Cortex of kidney (tissue), 1 donor: ENCODE measurements at places on chromosomes 16 and 17.

DNA sequence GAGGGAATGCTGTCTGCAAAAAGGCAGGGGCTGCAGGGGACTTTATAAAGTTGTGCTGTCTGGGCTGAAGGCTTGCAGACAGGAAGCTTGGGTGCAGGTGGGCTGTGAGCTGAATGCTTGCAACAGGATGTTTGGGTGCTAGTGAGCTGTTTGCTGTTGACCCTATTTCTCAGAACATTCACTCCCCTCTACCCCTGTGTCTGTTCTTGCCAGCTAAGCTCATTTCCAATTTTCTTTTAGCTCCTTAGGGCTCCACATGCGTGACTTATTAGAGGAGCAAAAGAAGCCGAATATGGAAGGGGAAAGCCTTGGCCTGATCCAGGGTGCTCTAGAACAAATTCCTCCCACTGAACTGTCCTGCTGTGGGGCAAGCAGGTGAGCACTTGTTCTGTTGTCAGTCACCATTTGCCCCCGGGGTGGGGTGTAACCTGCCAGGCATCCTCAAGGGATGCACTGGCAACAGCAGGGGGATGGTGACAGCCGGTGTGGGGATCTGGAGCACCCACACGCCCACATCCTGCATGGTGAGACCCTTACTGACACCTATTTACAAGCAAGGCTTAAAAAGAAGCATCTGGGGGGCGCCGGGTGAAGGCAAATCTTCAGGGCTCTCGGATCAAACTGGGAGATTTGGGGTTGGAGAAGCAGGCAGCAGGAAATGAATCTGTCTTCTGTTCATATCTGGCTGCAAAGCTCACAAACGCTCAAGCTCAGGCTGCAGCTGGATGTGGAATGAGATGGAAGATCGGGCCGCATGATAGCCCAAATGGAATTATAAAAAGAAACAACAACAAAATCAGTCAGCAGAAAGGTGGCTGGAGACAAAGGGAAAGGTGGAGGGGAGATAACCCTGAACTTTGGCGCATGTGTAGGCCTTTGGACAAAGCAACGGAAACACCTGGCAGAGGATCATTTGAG lies 21.1 kb upstream of the NUP93 start:
- no peak for DNase-seq

GRCh38 chr16:88754109-88754911 lies 30.7 kb downstream of the PIEZO1 start:
- DNase-seq, result no peak

DNA sequence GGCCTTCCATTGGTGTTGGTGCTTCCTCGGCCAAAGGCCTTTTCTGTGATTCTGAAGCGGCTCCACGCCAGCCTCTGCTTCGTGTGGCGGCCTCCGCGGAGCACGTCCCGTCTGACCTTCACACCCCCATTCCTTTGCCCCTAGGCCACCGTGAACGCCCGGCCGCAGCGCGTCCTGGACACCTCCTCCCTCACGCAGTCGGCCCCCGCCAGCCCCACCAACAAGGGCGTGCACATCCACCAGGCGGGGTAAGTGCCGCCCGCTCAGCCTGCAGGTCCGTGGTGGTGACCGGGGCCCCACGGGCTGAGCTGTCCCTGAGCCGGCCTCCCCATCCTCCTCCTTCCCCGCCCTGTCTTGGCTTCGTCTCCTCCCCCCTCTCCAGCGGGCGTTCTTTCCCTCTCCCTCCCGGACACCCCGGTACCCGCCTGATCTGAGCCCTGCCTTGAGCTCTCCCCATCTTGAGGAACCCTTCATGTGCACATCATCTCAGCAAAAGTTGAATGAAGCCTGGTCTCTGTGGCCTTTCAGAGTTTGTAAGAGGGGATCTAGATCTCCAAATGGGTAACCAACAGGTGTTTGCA lies 69.0 kb upstream of the CHMP6 start:
- no peak for DNase-seq

GRCh38 chr16:67750466-67750865 lies 31.4 kb upstream of the GFOD2 start:
- no peak for DNase-seq

- DNase-seq, result no peak
These were observed 27.7 kb upstream of the IL21R start for GRCh38 chr16:27374221-27374803.

DNA sequence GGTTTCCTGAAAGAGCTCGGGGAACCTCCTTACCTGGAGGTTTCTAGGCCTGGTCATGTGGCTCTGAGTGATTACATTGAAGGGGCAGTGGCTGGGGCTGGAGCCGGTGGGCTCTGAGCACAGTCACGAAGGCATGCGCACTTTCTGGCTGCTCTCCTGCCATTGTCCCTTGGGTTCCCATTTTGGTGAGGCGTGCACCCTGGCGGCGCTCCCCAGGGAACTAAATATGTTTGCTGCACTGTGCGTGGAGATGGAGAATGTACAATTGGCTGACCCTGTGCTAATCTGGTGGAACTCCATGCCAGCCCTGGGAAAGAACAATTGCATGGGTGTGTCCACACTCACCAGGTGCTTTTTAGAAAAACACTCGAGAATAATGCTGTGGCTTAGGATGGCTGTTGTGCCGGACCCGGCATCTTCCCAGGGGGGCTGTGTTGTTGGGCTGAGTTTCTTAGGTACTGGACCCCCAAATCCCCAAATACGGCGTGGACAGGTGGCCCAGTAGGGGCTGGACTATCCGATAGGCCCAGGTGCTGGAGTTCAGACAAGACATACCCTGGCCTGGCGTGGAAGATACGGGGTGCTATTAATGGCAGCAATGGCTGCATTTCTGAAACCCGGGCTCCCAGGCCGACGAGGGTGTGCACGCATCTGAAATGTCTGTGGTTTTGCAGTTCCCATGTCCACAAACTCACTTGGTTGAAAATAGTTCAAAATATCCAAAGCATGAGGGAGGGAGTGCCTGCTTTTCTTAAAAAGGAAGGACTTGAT lies 230.5 kb downstream of the SEC14L1 start:
- DNase-seq, result no peak

GRCh38 chr17:81253358-81254131 lies 14.4 kb downstream of the NDUFAF8 start:
- no peak for DNase-seq

DNA sequence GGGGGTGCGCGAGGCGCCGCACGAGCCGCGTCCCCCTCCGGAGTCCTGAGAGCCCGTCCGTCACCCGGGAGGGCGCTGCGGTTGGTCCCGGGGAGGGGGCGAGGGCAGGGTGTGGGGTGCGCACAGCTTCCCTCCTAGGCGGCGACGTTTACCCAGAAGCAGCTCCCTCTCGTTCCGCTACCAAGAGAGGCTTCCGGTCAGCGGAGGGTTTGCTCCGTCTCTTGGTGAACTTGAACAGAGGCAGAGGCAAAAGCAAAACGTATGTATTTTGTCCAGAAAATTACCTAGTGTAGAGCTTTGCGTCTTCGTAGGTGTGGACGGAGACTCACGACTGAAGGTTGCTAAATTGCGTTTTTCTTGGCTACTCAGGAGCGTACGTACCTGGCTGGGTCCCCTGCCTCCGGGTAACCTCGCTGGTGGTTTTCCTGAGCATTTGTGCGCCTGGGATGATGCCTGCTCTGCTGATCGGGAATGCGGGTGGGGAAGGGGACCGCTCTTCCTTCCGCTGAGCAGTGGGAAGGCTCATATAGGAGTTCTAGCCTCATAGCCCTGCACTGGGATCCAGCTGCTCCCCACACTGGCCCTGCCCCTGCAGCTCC lies 833 bp downstream of the WSCD1 start:
- DNase-seq, result no peak

DNA sequence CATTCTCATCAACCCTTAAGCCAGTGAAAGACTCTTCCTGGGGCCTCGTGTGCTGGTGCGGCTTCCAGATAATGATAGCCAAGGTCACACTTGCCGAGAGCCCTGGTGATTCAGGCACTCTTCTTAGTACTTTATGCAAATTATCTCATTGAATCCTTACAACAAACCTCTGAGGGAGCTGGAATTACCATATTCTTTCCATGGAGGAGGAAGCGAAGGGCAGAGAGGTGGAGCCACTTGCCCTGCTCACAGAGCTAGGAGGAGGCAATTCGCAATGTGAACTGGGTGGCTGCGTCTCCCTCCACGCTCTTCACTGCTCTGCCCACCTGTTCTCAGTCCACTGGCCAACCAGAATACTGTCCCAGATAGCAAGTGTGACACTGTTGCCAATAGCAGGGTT lies 409.7 kb downstream of the SNX29 start:
- no peak for DNase-seq

GRCh38 chr17:65039336-65039988 lies 17.1 kb downstream of the GNA13 start:
- DNase-seq, result no peak

DNA sequence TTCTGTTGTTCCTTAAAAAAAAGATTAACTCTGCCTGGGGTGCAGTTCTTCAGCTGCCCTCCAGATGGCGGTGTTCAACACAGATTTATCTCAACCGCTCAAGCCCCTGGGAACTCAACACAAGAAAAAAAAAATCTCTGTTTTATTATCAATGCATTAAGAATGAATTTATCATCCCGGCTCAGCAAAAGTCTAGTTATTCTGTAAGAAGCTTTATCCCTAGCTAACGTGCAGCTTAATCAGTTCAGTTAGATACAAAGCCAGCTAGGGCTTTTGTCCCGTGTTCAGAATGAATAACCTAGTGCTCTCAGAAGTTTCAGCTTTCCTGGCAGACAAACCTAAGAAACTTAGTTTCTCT lies 475.9 kb upstream of the CCL2 start:
- DNase-seq, result no peak

GRCh38 chr16:90015586-90016338 lies 3.5 kb downstream of the DBNDD1 start:
- DNase-seq, result no peak

DNA sequence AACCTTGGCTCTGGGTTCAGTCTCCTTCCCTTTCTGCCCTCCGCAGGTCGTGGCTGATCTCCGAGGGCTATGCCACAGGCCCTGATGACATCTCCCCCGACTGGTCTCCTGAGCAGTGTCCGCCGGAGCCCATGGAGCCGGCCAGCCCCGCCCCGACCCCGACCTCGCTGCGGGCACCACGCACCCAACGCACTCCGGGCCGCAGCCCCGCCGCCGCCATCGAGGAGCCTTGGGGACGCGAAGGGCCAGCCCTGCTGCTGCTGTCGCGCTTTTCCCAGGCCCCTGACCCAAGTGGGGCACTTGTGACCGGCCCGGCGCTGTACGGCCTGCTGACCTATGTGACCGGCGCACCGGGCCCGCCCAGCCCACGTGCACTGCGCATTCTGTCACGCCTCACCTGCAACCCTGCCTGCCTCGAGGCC lies 5.1 kb downstream of the ARMC5 start:
- DNase-seq, result no peak

DNA sequence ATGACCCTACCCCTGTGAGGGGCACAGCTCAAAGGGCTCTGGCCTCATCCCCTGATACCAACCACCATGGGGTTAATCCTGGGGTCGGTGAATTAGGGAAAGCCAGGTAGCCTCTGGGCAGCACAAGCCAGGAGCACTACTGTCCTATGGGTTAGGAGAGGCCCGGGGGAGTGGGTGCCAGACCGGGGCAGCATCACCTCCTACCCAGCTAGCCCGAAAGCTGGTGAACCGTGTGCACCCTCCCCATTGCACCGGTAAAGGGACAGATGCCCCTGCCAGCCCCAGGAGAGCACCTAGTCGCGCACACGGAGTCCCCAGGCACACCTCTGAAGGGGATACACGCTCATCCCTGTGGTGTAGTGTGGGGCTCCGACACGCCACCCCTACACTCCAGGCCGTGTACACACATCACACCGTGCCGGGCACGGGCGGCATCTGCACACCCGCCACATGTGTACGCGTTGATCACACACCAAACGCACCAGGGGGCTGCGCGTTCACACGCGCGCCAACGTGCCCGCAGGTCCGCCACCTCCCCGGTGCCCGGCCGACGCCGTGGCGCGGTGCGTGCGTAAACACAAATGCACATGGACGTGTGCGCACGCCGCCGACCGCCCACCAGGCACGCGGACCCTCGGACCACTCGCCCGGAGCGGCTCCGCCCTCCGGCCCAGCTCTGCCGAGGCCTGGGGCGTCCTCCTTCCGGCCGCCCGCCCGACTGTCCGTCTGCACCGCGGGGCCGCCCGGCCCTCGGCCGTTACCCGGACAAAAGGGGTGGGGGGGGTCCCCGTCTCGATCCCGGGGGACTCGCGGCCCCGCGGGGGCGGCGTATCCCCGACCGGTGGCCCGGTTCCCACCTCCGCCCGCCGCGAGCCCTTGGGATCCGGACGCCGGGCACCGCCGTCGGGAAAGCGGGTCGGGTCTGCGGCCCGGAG lies 785 bp downstream of the UBALD1 start:
- DNase-seq, result no peak

GRCh38 chr16:78599271-78599670 lies 499.8 kb downstream of the WWOX start:
- DNase-seq, result no peak

DNA sequence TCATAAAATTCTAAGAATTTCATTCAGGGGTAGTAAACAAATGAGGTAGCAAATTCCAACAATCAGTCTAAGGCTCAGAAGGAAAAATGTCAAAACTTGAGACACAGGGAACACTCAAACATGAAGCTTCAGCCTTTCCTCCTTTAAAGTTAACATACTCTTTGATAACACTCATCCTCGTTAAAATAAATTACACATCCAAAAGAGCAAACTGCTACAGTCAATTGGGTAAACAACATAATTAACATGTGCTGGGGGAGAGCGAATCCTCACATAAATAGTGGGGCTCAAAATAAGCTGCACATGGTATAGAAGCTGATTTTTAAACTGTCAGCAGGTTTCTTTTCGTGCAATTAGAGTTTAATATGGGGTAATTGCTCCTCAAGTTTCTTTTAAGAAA lies 12.9 kb downstream of the GRB2 start:
- DNase-seq, result no peak

DNA sequence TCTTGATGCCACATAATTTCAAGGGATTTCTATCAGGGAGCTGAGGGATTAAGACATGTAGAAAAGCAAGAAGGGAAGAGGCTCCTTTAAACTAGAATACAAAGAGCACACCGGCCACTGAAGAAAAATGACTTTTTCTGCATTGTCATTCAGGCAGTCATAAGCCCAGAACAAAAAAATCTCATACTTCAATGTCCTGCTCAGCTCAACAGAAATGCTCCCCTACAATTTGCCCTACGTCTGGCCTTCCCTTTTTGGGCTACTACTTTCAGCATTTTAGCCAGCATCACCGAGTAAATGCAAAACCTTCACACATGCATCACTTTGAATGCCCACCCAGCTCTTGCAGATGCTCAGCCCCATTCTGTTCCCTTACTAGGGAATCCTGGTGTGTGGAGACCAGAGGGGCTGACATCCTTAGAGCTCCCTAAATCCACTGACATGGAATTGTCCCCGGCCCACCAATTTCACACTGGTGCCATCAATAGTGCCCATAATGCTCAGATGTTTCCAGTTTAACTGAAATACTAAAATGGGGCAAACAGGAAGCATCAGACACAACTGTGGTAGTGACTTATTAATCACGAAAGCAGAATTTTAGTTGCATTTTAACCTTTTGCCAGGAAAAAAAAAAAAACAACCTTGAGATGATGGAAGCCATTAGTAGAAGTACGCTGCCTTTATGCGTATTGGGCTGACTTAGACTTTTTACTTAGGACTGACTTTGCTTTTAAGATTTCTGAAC lies 2.7 kb downstream of the MAP3K14 start:
- DNase-seq, result no peak

DNA sequence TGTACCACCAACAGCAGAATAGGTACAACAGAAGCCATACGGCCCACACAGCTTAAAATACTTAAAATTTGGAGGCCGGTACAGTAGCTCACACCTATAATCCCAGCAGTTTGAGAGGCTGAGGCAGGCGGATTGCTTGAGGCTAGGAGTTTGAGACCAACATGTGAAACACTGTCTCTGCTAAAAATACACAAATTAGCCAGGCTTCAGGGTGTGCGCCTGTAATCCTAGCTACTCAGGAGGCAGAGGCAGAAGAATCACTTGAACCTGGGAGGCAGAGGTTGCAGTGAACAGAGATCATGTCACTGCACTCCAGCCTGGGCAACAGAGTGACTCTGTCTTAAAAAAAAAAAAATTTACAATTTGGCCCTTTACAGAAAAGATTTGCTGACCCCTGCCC lies 17.0 kb downstream of the GFOD2 start:
- DNase-seq, result no peak
